Thoracic aorta (tissue), 2 donors: ENCODE measurements at places on chromosomes 11 and 22.

- DNase-seq: no peak
Observed at GRCh38 chr11:75547177-75547576, 14.9 kb upstream of the SERPINH1 start.

DNA sequence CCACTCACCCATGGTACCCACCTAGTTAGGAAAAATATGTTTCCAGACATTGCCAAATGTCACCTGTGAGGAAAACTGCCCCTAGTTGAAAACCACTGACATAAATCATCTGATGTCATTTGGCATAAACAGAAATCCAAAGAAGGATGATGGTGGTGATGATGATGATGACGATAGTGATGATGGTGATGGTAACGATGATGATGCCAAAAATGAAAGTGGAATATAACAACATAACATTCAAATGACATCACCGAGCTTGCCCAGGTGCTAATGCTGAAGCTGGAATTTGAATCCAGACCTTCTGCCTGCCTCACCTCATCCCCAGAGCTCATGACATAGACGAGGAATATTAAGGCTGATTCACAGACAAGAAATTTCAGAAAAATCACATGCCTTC is 92.3 kb upstream of the ASPHD2 start:
- DNase-seq: no peak

- no peak for DNase-seq
Observed at GRCh38 chr22:28958611-28959010, 75.2 kb downstream of the ZNRF3 start.

DNA sequence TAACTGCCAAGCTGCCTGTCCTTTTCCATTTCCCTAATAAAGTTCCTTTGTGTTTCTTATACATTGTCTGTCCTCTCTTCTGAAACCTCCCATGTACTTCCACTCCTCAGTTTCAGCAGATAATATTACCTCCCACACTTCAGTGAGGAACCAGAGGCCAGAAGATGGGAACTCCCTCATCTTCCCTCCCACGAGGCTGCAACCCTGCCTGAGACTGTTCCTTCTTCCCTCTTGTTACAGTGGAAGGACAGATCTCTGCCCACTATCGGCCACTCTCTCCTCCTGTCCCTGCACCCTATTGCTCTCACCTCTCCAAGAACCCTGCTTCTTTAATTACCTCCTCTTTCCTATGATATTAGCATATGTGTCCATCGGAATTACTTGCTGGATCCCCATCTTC is 38.1 kb upstream of the SWAP70 start:
- no peak for DNase-seq

GRCh38 chr11:41849250-41849649 is 389.8 kb upstream of the LRRC4C start:
- no peak for DNase-seq

GRCh38 chr22:50296658-50297490 is 10.6 kb downstream of the PLXNB2 start:
- DNase-seq: no peak
